ENCODE measurements at places on chromosomes 16 and 17.

DNA sequence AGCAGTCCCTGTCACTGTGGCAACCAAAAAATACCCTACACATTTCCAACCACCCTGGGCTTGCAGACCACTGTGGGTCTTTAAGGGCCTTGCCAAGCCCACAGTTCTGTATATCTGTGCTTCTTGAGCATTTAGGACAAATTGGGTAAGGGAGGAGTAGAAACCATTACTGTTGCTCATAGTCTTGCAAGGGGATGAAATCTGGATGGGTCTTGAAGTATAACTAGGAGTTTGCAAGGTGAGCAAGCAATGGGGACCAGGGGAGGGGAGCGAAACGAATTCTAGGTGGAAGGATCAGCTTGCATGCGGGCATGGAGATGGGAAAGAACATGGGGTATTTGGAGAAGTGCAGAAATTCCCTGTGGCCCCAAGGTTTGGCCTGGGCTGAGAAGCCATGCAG, 202.9 kb downstream of the RAB11FIP4 start:
- DNase-seq = no peak

- DNase-seq = no peak
These were observed 372.3 kb upstream of the MON1B start for GRCh38 chr16:76818606-76819181.

GRCh38 chr17:35081638-35082037, 18.1 kb upstream of the RFFL start:
- DNase-seq = no peak

DNA sequence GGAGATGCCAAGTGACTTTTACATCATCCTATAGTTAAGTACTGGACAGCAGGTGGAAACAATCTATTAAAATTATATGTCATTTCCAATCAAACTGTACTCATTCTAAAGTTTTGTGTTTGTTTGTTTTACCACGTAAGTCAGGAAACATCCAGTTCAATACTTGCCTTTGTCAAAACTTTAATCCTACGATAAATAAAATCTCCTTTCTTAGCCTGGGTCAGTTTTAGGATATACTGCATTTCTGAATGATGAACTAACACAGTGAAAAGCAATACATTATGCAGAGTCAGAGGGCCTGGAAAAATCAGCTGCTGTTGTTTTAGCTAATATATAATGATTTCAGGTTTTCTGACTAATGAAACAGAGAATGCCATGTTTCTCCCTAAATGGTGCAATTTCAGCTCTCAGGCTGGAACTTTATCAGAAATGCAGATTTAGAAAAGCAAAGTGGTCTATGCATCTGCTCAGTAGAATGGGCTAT, 756.4 kb downstream of the CDH11 start:
- DNase-seq = no peak

GRCh38 chr16:314795-315299, 31.9 kb downstream of the PDIA2 start:
- DNase-seq = no peak

DNA sequence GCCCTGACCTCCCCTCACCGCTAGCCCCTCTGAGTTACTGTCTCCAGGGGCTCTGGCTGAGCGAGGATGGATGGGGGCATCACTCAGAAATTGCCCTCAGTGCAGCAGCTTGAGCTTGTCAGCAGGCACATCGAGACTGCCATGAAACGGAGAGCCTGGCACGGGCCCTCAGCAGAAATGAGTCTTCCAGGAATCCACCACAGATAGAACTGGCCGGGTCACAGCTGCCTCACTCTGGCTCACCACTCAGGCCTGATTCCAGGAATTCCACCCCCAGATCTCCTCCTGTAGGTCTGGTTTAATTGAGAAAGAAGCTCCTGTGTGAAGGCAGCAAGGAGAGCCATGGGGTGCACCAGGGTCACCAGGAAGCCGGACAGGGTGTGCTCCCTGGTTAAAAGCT, 85.5 kb downstream of the GSG1L start:
- no peak for DNase-seq

DNA sequence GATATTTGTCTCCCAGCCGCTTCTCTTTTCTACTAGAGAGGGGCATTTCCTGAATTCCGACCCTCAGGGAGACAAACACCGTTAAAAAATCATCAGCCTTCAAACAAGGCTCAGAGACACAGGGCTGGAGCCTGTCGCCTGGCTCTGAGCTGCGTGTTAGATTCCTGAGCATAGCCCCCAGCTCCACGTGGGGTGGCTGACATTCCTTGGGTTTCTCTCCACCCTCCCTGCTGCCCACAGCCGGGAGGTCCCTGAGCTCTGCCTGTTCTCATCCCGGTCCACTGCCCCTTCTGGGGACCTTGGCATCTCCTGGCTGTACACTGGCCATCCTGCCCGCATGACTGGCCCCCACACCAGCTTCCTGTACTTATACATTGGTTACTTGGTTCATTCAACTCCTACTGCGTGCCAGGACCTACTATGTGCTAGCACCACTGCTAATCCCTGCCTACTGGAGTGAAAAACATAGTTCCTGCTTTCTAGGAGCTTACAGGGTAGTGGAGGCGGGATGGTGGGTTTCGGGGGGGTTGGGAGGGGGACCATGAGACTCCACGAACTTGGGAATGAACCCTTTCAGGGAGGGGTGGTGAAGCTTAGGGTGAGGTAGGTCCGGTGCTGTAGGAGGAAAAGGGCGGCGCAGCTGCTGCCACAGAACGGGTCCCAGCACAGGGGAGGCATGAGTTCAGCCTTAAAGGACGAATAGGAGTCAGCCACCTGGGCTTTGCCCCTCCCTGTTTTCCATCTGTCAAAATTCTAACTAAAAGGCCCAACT, 52.1 kb upstream of the TMEM132E start:
- no peak for DNase-seq

- DNase-seq = no peak
These were observed 4.4 kb downstream of the FAHD1 start for GRCh38 chr16:1831186-1832075.

DNA sequence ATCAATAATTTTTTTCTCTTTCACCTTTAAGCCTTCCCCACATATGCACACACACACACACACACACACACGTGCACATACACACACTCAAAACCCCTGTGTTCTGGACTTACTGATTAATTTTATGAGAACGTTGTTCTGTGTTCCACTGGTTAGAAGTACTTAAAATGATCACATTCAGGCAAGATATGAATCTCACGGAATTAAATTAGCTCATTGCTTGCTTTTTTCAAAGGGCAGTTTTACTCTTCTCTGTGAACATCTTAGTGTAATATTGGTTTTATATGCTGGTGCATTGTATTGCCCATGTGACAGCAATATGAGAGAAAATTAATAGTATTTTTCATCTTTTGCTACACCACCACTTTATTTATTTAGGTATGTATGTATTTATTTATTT, 377.3 kb upstream of the RBFOX1 start:
- no peak for DNase-seq

DNA sequence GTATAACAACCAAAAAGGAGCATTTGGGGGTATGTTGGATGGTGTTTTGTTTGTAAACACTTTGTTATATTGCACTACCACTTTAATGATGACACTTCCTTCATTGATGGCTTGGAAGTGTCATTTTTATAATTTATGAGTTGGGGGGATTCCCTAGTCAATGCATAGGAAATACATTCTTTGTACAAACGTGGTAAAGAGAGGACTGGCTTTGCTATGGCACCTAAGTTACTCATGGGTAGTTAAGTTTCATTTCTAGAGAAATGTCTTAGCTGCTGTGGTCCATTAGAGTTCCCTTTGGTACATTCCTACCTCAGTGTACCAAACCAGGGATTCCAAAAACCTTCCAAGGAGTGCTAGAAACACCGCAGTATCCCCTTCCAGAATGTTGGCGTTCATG, 63.7 kb upstream of the CMIP start:
- DNase-seq = no peak

- DNase-seq = no peak
These were observed 104.2 kb downstream of the ADCY9 start for GRCh38 chr16:4011940-4012629.

- no peak for DNase-seq
These were observed 209.6 kb upstream of the CACNG5 start for GRCh38 chr17:66625311-66625767.

- no peak for DNase-seq
These were observed 215.6 kb downstream of the TMEM114 start for GRCh38 chr16:8374586-8375231.

GRCh38 chr16:57387598-57388354, 15.5 kb downstream of the CX3CL1 start:
- DNase-seq = no peak

GRCh38 chr17:79393358-79394052, 217.3 kb downstream of the RBFOX3 start:
- DNase-seq = peak; percentile 84

GRCh38 chr17:20925091-20925490, 117.7 kb downstream of the USP22 start:
- DNase-seq = no peak

DNA sequence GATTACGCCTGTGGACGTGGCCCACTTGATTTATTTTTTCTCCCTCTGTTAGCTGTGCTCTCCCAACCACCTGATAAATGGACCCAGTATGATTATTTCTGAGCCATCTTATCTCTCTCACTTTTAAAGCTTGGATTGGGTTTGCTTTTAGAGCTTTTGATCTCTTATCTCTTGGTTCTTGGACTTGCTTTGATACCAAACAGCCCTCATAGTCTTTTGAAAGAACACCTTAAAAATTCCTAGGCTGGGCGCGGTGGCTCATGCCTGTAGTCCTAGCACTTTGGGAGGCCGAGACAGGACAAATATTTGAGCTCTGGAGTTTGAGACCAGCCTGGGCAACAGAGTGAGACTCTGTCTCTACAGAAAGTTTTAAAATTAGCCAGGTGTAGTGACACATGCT, 25.8 kb downstream of the SMTNL2 start:
- no peak for DNase-seq

DNA sequence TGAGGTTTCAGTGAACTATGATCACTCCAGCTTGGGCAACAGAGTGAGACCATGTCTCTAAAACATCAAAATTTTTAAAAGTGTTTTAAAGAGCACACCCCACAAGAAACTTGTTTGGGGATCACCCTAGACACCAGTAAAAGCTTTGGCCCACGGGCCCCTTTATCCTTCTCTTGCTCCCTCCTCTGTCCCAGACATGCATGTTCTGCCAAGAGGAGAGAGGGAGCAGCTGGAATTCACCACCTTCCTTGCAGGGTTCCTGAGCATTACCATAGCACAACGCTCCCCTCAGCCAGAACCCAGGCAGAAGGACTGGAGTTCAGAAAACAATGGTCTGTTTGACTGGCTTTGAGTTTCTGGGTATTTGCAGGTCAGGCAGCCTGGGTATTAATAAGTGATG, 214.3 kb upstream of the CDH5 start:
- no peak for DNase-seq

- DNase-seq = no peak
These were observed 33.6 kb downstream of the RNF213 start for GRCh38 chr17:80294210-80294609.

DNA sequence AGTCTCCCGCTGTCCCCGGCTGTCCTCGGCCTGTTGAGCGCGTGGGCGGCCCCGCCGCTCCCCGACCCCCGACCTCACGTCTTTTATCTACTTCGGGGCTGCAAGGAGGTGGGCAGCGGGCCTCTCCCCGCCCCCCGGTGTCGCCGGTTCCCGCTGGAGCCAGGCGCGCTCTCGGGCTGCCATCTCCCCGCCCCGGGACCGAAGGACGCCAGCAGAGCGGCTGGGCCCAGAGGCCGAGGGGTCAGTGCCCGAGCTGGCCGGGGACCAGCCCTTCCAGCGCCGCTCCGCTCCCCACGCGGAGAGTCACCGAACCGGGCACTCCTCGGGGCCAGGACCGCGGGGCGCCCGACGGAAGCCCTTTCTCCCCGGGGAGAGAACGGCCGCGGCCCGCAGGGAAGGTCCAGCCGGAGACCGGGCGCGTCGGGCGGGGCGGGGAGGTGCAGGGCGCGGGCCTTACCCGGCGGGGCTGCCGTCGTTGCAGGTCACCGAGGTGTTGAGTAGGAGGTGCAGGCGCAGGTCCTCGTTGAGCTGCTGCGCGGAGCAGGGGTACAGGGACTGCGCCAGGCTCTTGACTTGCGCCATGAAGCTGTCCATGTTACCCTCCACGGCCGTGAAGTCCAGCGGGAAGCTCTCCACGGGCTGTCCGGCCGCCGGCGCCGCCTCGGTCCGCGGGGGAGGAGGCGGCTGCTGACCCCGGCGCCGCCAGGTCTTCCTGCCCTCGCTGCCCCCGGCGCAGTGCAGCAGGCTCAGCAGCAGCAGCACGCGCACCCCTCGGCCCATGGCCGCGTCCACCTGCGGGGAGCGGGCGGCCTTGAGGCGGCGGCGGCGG, 643 bp downstream of the NOTUM start:
- peak; percentile 54 for DNase-seq

DNA sequence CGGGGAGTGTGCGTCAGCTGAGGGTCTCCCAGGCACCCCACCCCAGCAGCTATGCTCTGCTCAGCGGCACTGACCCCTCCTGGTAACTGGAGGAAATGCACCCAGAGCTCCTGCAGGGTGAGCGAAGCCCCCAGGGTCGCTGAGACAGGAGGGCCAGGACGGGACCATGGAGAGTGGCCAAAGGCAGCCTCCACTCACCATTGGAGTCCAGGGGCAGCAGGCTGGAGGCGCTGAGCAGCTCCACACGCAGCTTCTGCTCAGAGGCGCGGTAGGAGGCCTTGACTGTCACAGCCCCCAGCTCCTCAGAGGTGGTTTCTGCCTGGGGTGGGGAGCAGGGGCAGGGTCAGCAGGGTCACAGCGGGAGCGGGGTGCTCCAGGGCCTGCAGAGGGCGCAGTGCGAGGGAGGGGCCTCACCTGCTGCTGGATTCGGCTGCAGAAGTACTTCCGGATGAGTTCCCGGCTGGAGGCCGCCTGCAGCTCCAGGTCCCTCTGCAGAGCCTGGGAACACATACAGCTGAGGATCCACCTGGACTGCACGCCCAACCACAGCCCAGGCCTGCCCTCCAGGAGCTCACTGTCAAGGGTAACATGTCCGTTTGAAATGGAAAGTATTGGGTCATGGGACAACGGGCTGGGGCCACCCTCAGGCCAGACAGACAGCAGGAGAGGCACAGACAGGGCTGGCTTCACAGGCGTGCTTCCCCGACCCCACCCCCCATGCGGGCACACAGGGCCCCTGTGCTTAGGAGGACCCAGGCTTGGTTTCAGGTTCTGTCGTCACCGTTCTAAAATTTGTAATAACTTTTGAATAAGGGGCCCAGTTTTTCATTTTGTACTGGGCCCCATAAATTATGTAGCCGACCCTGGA, 13.8 kb downstream of the UNC13D start:
- peak; percentile 60 for DNase-seq

All from activated T-cell treated with anti-CD3 and anti-CD28 coated beads, Interleukin-2, amount 50 U/mL, for 24 hours (primary cell).